ENCODE measurements at places on chromosomes 5 and 9.

GRCh38 chr9:4139196-4139595 is 160.7 kb downstream of the GLIS3 start:
- no peak for DNase-seq

DNA sequence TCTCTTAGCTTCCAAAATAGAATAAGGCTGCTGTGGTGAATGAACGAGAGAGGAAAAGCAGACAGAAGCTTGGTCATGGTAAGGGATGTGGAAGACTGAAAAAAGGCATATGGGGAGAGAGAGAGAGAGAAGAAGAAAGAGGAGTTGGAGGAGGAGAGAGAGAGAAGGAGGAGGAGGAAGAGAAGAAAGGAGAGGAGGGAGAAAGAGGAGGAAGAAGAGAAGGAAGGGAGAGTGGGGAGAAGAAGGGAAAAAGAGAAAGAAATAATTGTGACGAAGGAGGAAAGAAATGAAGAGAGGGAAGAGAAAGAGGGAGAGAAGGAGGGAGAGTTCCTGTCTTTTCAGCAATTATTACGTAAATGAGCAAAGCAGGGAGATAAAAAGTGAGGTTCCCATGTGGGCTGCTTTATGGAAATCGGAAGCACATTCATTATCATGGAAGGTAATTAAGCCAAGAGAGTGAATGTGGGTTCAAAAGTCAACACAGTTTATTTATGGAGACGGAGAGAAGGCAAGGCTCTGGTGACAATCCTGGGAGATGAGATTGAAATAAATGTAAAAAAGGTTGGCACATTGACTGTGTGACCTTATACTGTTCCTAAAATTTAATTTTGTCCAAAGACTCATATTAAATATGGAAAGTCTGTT is 611.2 kb downstream of the KIF4B start:
- no peak for DNase-seq

DNA sequence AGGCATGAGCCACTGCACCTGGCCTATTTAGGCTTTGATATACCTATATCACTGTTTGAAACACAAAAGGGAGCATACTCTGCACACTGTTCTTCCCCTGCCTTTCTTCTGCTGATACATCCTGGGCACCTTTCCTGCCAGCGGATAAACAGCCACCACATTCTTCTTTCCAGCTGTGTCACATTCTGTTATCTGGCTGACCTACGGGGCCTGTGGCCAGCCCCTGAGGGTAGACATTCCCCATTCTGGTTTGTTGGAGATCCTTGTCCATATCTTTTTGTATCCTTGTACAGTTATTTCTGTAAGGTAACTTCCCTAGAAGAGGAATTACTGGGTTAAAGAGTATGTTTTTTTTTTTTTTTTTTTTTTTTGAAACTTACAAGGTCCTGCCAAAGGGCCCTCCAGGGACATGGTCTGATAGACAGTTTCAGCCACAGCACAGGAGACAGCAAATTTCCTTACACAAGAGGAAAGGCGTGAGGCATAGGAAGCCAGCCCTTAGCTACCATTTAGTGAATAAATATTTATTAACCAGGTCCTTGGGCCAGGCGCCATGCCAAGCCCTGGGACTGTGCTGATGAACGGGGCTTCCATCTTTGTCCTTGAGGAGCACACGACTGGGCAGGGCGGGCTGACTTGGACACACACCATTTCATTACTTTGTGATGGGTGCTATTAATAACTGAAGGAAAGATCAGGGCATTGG is 57.8 kb downstream of the ERGIC1 start:
- DNase-seq = no peak

- no peak for DNase-seq
Measured at GRCh38 chr5:173726846-173727557, 110.6 kb upstream of the BOD1 start.

- DNase-seq = no peak
Measured at GRCh38 chr5:79074641-79075040, 5.1 kb downstream of the BHMT2 start.

Measured in hematopoietic multipotent progenitor cell treated with erythropoietin and hydrocortisone succinate and interleukin-3 and kit ligand, for 4 days (in vitro differentiated cells).